ENCODE measurements at places on chromosomes 6 and 20.

DNA sequence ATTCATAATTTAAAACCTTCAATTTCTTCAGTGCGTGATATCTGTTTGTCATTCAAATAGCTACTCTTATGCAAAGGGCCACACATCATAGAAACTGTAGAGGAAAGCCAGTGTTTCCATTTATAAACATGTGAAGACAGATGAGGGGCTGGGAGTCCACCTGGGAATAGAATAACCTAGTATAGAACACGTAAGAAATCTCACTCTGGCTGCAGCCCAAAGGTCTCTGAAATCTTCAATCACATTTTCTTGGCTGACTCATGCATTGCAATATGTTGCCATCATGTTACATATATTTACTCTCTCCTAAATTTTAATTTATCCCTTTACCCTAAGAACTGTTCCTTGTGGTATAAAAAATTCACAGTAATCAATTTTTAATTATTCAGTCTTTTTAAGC is 123.2 kb downstream of the ELOVL4 start:
- no peak for DNase-seq

- DNase-seq = peak; percentile 99
Measured at GRCh38 chr6:4102687-4103244, 23.8 kb upstream of the FAM217A start.

- DNase-seq = no peak
Measured at GRCh38 chr6:161038229-161039031, 46.9 kb downstream of the MAP3K4 start.

- DNase-seq = no peak
Measured at GRCh38 chr20:5489601-5490000, 172.8 kb upstream of the PROKR2 start.

DNA sequence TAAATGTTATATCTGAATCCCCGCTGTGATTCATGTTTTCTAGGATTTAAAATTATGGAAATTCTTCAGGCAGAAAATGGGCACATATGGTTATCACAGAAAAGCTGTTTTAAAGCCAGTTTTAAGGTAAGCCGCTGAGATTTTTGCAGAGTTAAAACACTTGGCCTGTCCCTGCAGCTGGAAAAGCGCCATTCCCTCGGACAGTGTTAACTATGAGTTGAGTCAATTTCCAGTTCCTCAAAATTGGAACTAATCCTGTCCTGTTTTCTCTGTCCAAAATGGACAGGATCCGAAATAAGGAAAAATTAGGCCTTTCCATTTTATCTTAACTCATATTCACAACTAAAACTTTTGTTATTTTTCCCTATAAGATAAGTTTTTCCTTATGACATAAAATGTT is 225.2 kb downstream of the SAMD5 start:
- no peak for DNase-seq

- DNase-seq = no peak
Measured at GRCh38 chr6:5986861-5987260, 19.9 kb downstream of the NRN1 start.

GRCh38 chr20:17662333-17663039 is 19.6 kb downstream of the RRBP1 start:
- DNase-seq = no peak

GRCh38 chr20:60570481-60571277 is 612.5 kb downstream of the CDH26 start:
- peak; percentile 72 for DNase-seq

GRCh38 chr20:23669327-23669726 is 19.5 kb downstream of the CST4 start:
- no peak for DNase-seq

- peak; percentile 32 for DNase-seq
Measured at GRCh38 chr6:65450451-65450850, 256.6 kb downstream of the EYS start.

DNA sequence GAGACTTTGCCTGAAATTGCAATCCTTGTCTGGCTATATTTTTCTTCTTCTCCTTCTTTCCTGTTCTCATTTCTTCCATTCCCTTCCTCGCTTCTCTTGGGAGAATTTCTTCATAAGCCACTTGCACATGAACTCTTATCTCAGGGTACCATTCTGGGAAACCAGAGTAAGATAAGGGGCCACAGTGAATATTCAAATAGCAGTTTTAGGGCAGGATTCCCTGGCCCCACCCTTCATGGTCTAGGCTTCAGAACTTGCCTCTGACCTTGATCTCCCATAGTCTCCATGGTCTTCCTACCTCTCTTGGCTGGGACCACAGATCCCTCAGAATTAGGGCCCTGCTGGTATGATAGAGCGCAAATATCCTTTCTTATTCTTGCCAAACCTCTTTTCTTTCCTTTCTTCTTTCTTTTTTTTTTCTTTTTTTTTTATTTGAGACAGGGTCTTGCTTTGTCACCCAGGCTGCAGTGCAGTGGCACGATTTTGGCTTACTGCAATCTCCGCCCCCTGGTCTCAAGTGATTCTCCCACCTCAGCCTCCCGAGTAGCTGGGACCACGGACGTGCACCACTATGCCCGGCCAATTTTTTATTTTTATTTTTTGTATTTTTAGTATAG is 123.0 kb upstream of the CITED2 start:
- DNase-seq = no peak

GRCh38 chr6:33981861-33982260 is 164.0 kb downstream of the GRM4 start:
- no peak for DNase-seq

DNA sequence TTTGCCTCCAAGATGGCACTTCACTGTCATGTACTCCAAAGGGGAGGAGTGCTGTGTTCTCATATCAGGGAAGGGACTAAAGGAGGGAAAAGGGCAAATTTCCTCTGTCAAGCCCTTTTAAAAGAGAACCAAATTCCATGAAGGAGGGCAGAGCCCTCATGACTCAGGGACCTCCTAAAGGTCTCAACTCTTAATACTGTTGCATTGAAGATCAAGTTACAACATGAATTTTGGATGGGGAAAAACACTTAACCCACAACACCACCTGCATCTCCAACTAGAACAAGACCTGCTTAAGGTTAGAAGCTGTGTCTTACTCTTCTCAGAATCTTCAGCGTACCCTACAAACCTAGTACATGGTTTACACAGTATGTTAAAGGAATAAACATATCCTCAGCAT is 23.7 kb upstream of the FBXO30 start:
- no peak for DNase-seq

- peak; percentile 77 for DNase-seq
Measured at GRCh38 chr6:127435626-127436220, 23.5 kb downstream of the KIAA0408 start.

DNA sequence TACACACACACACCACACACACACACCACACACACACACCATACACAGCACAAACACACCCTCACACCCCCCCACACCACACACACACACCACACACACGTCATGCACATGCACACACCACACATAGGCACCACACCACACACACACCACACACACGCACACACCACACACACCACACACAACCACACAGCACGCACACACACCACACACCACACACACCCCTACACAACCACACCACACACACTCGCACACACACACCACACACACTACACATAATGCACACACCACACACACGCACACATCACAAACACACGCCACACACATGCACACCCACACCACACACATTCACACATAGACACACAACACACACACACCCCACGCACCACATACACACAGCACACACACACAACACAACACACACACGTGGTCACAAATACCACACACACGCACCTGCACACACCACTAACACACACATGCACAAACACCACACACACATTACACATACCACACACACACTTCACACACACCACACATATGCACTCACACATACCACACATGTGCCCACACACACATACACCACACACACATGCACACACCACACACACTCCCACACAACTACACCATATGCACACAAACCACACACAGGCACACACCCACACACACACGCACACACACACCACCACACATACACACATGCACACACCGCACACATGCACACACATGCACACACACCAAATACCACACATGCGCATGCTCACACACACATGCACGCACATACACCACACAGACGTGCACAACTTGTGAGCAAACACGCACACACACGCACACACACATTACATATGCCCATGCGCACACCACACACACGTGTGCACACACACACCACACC is 9.4 kb upstream of the ACSS1 start:
- no peak for DNase-seq

GRCh38 chr20:38021087-38021772 is 12.0 kb downstream of the TTI1 start:
- DNase-seq = no peak

DNA sequence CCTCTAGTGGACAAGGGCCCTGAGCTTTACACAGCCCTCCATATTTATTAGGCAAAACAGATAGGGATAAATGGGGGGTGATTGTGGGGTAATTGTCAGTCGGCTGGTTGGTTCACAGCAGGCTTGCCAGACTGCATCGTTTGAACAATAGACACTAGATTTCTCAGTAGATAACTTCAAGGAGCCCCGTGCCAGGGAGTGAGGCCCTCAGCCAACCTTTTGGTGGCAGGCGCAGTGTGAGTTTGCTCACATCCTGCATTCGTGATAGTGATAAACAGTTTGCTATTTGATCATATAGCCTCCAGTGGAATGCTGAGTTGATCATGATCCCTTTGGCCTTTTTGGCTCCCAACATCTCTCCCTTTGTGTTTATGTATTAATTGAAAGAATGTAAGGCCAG is 3.6 kb upstream of the ABHD12 start:
- no peak for DNase-seq

- peak; percentile 65 for DNase-seq
Measured at GRCh38 chr6:64280569-64280968, 645.0 kb downstream of the PHF3 start.

- no peak for DNase-seq
Measured at GRCh38 chr6:169428532-169428931, 174.9 kb upstream of the THBS2 start.

GRCh38 chr6:138203315-138203714 is 15.0 kb downstream of the PBOV1 start:
- DNase-seq = no peak

DNA sequence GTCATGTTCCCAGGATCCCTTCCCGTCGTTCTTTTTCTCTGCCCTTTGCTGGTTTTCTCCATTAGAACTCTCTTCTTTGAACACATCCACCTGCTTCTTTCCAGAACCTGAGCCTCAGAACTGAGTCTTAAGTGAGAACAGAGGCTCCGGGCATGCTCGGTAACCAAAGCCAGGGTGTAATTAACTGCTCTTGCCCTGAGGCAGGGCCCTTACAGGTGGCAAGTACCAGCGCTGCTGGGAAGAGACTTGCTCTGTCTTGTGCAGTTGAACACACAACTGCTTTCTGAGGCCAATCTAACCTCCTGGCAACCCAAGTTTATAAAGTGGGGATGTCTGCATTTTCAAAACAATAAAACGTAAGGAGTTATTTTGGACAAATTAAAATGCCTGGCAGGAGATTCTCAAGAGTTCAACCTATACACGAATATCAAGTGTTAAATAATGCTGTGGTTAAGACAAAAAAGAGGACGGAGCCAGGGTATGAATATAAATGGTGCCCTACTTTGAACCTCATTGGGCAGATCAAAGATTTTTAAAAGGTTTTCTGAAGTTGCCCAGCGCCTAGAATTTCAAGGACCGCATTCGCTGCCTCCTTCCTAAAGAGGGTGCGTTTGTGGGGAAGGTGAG is 12.4 kb upstream of the DEK start:
- no peak for DNase-seq

GRCh38 chr20:20366876-20367574 is 879 bp upstream of the INSM1 start:
- no peak for DNase-seq

DNA sequence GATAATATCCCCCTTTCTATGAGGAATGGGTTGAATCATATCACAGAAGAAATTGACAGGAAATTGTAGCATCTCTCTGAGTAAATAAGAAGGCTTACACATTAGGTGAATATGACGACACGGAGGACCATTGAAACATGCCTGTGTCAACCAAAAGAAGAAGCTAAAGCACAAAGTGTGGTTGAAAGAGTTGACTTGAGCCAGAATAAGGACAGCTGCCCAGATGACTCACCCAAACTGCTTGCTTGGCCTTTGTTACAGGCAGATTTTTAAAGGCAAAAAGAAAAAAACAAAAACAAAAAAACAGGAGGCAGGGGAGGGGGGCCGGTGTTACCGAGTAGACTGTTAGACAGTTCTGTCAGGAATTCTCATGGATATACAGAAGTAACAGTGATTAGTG is 129.8 kb upstream of the EDN1 start:
- no peak for DNase-seq

- no peak for DNase-seq
Measured at GRCh38 chr6:163529605-163530004, 115.1 kb downstream of the QKI start.

DNA sequence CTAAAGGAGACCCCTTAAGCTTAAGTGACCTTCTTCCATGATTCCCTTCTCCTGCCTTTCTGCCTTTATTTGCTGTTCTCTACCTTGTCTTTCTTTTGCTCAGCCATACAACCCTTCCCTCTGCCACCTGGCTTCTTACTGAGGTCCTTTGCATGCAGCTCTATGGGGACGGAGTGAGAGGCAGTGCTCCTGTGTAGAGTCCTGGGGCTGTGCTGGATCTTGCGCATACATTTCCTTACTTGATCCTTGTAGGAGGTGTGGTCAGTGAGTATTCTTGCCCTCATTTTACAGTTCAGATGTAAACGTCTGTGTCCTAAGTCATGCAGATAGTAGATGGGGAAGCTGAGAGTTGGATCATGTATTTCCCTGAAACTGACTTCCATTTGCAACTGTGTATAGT is 5.7 kb downstream of the SASH1 start:
- no peak for DNase-seq

DNA sequence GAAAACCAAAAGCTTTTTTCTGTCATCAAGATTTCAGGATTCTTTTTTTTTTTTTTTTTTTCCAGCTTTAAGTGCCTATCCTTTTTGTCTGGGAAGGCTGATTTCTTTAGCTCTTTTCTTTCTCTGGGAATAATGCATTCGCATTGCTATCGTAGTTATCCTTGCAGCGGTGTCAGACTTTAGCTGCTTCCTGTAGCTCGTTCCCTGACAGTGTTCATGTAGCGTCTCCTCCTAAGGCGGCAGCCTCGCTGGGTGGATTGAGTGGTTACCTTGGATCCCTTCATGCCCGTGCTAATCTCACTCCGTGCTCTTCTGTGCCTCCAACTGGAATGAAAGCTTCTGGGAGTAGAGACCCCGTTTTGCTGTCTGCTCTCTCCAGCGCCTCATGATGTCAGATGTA is 43.1 kb downstream of the UST start:
- DNase-seq = no peak

GRCh38 chr20:49835031-49835430 is 22.4 kb downstream of the SLC9A8 start:
- no peak for DNase-seq

DNA sequence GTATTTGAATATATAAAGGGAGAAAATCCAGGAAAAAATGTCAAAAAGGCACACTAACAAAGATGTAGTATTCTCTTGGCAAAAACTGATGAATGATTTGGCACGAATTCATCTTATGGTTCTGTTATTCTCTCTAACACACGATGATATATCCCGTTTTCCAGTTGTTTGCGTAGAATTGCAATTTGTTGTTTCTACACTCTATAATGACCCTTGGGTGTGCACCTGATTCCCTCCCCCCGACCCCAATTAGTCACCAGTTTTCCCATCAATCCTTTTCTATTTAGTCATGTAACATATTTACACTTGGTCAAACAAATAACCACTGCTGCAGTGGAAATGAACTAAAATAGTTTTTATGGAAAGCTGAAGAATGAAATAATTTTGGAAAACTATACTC is 1.5 kb upstream of the ARID1B start:
- no peak for DNase-seq

- no peak for DNase-seq
Measured at GRCh38 chr6:158230967-158231550, 62.9 kb downstream of the GTF2H5 start.

Measured in NCI-H82 (cell line).